SJSA1 (cell line): ENCODE measurements at places on chromosomes 11 and 22.

DNA sequence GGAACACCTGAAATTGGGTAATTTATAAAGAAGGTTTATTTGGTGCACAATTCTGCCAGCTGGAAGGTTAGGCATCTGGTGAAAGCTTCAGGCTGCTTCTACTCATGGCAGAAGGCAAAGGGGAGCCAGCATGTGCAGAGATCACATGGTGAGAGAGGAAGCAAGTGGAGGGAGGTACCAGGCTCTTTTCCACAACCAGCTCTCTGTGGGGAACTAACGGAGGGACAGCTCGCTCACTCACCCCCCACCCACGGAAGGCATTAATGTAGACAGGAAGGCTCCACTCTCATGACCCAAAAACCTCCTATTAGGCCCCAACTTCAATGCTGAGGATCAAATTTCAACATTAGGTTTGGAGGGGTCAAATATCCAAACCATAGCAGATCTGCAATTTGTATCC is 75.6 kb upstream of the ARHGAP32 start:
- DNase-seq = no peak

- DNase-seq = no peak
Measured at GRCh38 chr11:36010010-36010740, 66.3 kb downstream of the LDLRAD3 start.

- DNase-seq = no peak
Measured at GRCh38 chr11:62340269-62340901, 3.1 kb downstream of the ASRGL1 start.

- DNase-seq = no peak
Measured at GRCh38 chr11:44915621-44916020, 35.1 kb downstream of the TP53I11 start.

DNA sequence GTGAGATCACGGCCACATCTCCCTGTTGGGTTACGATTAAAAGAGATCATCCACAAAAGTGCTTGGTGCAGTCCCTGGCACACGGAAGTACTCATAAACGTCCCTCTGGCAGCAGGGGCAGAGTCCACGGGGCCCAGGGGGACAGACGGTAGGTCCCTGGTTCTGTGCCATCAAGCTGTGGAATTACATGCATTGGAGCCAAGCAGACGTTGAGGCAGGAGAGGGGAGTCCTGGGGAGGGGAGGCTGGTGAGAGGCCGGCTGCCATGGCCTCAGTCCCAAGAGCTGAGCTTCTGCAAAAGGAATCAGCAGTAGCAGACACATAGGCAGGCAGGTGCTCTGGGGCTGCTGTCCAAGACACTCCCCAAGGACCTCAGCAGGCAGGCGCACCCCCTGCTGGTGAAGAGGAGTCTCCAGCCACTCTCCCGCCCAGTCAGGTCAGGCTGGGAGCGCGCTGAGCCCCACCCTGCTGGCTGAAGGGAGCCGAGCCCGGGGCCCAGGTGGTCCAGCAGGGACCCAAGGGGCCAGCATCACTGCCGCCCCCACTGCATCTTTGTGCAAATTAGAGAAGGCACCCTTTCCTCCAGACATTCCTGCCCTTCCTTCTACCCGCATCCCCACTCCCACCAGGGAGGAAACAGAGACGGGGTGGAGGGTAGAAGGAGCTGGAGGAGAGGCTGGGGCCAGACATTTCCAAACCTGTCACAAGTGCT is 7.6 kb upstream of the KCTD17 start:
- DNase-seq = no peak

DNA sequence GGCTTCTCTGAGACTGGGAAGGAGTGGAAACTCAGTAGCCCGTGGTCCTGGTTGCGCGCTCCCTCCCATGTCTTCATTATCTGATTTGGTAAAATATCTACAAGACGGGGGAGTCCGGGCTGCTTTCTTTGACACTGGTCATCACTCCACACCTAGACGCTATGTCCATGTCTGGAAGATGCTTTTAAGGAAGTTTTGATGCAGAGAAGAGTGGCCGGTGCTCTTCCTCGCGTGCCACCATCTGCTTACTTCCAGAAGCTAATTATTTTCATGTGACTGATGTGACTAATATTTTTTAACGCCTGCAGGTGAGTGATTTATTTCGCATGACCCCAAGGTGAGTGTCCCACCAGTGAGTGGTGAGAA is 339 bp upstream of the TRIM21 start:
- no peak for DNase-seq

GRCh38 chr11:121841487-121842191 is 274.4 kb downstream of the BLID start:
- DNase-seq = no peak

DNA sequence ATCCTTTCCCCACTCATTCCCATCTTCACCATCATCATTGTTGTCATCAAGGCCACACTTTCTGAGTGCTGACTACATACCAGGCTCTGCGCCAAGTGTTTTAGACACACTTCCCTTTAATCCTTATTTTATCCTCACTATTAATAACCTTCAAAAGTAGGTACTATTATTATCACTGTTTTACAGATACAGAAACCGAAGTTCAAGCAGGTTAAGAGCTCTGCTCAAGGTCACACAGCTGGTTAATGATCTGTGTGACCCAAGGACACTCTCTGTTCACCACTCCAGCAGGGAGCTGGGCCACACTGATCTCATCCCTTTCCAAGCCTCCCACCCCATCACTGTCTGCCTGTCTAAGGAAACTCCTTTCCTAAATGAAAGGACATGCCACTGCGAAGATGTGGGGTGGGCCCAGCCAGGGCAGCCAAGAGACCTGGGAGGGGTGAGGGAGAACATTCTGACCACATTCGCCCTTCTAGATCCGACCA is 17.2 kb upstream of the TSKU start:
- no peak for DNase-seq

DNA sequence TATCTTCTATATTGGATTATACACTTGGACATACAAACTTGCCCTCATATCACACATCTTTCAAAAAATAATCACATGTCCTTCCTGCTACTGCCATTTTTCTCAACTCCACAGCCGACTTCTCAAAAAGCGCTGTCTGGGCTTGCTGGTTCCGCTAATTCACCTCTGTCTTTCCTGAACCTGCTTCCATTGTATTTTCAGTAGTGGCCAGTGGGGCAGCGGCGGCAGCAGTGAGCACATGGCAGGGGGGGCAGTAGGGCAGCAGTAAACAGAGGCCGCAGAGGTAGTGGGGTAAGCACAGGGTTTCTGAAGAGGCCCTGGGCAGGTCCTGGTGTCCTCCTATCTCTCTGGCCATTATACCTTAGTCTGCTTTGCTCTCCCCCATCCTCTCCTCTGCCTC is 126.3 kb downstream of the RRAS2 start:
- DNase-seq = no peak

- peak; percentile 43 for DNase-seq
Measured at GRCh38 chr11:131064373-131064991, 148.2 kb upstream of the SNX19 start.

DNA sequence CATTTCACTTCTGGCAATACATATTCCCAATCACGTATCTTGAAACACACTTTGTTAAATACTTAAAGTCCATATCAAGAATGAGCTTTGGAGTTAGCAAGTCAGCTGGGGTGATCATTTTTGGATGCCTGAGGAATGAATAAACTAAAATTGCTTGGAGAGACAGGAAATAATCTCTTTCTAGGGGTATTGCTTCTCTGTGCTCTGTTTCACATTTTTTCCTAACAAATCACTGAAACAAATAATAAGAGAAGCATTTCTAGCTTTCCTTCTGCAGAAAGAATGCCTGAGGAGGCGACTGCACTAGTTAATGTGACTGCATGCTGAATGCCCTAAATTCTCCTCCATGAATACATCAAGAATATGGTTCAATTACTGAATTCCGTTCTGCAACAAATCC is 541.4 kb upstream of the CCDC90B start:
- peak; percentile 6 for DNase-seq

- DNase-seq = no peak
Measured at GRCh38 chr11:24900960-24901549, 404.2 kb downstream of the LUZP2 start.

- no peak for DNase-seq
Measured at GRCh38 chr11:58068655-58069054, 37.9 kb downstream of the OR6Q1 start.
